ENCODE measurements at places on chromosomes 13 and 19.

DNA sequence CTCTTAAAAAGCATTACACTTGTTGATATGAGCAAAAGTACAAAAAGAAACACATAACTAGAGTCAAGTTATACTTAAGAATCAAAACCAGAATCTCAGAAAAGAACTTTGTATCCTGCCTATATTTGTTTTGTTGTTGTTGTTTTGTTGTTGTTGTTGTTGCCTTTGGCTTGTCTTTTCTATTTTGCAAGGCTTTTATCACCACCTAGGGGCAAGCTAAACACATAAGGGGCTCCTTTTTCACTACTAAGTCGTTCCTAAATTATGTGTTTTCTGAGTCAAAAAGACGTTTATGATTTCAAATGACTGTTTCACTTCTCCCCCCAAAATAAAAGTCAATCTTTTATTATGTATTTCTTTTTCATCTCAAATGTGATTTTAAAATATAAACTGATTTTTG is 250.2 kb downstream of the RBM26 start:
- DNase-seq = no peak

- no peak for DNase-seq
These were observed 41.0 kb downstream of the RFX2 start for GRCh38 chr19:6069268-6069791.

GRCh38 chr19:17564781-17565180 is 9.3 kb downstream of the COLGALT1 start:
- DNase-seq = no peak

GRCh38 chr13:40533072-40533471 is 133.4 kb downstream of the FOXO1 start:
- no peak for DNase-seq

- no peak for DNase-seq
These were observed 458.6 kb downstream of the DACH1 start for GRCh38 chr13:71408416-71408815.

DNA sequence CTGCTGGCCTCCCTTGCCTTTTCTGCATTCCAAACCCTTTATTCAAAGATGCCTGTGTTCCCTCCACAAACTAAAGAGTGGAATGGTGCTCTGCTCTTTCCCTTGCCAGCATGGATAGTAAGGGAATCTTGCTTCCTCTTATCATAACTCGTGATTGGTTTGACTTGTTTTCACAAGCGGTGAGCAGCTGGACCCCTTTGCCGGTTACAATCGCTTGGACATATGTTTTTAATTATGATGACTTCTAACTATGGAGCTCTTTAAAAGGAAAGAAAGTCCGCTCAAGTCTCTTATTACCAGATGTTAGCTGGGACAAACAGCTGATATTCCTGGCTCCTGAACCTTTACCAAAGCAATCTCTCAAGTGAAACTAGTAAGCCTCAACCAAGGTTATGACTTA is 1094.7 kb downstream of the UQCRFS1 start:
- DNase-seq = no peak

GRCh38 chr19:55368701-55369563 is 1.3 kb downstream of the IL11 start:
- no peak for DNase-seq

GRCh38 chr19:20776083-20777076 is at the start of gene ZNF66:
TSS of gene ZNF66 (plus strand) at chr19:20776304. CDS start at chr19:20776448, 144 bp downstream.
- peak; percentile 96 for DNase-seq

DNA sequence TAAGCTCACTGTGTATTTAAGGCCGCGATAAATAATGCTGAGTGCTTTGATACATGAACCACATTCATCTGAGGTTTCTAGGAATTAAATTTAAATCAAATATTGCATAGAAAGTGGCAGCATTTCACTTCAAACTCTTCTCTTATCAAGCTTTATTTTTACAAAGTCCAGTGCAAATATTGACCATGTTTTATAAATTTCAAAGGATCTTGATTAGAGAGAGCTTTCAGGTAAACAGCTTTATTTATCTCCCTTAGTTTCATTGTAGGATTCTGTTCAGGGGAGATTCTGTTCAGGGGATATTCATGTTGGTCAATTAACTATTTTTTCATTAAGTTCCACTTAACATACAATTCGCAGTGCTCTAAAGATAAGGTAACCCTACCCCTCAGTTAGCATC is 249.7 kb upstream of the IRS2 start:
- no peak for DNase-seq

- DNase-seq = no peak
These were observed 40.4 kb downstream of the EDNRB start for GRCh38 chr13:77878190-77878589.

DNA sequence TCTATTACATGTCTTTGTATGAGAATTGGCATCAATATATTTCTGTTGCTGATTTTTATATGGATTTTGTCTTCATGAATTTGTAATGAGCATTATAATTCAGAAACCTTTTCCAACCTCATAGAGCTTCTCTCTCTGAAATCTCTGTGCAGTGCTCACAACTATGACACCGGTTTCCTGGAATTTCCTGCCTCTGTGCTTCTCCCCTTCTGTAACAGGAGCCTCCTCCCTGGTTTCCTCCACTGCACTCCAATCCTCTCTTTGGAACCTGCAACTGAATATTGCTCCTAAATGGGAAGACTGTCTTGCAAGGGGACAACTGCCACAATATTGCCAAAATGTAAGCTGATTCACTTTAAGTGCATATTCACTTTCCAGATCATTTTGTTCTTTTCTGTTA is 1147.9 kb downstream of the UQCRFS1 start:
- no peak for DNase-seq

- DNase-seq = no peak
These were observed 26.6 kb upstream of the CDC16 start for GRCh38 chr13:114208134-114208533.

DNA sequence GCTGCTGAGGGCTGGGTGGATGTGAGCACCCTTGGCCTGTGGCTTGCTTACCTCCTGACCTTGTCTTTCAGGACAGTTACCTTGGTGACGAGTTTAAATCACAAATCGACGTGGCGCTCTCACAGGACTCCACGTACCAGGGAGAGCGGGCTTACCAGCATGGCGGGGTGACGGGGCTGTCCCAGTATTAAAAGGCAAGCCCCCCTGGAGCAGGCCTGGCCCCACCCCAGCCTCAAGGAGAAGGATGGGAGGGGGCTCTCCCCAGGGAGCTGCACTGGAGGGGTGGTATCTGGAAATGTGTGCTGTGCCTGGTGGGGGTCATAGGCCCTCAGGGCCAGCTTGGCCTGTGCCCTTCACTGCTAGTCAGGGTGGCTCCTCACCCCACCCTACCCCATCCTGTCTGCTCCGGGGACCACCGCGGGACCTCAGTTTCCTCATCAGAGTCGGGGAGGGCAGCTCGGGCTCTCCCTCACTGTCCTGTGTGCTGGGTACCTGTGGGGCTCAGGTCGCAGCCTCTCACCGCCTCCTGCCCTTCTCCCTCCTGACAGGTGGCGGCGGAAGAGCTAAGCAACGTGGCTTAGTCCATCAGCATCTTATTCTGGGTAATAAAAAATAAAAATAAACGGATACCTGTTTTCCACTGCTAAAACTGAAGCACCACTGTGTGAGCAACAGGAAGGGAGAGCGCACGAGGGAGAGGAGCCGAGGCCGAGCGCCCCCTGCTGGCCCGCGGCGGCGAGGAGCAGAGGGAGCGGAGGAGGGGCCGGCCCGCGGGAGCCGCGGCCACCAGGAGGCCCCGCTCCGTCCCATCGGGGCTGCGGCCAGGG is 29.8 kb downstream of the CERS1 start:
- DNase-seq = no peak

- no peak for DNase-seq
These were observed 16.1 kb downstream of the ZNF506 start for GRCh38 chr19:19805480-19805879.

DNA sequence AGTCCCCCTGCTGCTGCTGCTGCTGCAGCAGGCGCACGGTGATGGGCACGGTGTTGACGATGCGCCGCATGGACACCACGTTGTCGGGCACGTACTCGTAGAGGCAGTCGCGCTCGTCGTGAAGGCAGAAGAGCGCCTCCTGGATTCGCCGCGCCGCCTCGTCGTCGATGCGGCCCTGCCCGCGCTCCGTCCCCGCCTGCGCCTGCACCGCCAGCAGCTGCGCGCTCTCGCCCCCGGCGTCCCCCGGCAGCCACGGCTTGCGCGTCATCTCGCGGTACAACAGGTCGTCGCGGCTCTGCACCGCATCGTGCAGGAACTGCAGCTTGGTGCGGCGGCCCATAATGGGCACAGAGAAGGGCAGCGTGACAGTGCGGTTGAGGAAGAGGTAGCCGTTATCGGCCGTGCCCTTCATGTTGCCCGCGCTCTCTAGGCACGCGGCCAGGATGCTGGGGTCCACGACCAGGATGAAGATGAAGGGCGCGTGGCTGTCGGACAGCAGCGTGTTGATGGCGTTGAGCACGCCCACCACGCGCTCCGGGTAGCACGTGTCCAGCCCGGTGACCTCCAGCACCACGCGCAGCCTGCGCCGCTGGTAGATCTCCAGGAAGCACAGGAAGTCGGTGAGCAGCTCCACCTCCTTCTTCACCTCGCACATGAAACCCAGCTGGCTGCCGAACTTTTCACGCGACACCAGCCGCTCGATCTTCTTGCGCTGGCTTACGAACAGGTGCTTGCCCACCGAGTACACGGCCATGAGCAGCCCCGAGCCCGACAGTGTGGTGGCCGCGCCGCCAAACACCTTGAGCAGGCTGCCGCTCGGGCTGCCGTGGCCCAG is 8.1 kb downstream of the NKPD1 start:
- DNase-seq = no peak

DNA sequence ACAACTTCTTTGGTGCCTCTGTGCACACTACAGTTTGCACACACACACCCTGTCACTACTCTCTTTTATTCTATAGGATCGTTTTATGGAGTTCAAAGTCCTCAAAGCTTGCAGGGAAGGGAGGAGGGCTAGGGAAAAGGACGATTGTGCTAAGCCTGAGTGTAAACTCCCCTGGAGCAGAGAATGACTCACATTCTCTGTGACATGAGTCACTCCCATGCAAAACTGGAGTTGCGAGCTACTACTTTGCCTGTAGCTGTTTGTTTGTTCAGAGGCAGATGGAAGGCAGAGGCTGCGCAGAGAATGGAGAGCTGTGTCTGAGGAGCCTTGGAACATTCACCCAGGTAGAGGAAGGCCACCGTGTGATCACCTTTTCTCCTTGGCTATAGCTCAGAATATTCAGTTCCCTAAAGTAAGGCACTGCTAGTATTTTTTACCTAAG is 80.5 kb upstream of the MBNL2 start:
- no peak for DNase-seq

- no peak for DNase-seq
These were observed 68.1 kb upstream of the HTR2A start for GRCh38 chr13:46964789-46965527.

- DNase-seq = no peak
These were observed 82.5 kb upstream of the FGF14 start for GRCh38 chr13:102484329-102484728.

DNA sequence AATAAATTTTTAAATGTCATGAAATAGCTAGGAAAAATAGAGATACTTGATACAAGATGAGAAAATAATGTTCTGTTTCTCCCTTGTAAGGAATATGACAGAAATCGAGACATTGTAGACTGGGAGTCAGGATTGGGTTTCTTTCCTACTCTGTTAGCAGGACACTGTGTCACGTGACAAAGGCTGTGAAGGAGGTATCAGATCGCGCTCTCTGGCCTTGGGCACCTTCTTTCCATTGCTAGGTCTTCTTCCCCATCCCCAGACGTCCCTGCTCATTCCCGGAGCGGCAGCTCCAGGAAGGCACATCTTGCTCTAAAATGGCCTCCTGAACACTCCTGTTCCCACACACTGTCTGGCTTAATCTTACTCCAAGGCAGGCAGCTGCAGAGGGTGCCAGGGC is 133.4 kb downstream of the TM9SF2 start:
- no peak for DNase-seq

DNA sequence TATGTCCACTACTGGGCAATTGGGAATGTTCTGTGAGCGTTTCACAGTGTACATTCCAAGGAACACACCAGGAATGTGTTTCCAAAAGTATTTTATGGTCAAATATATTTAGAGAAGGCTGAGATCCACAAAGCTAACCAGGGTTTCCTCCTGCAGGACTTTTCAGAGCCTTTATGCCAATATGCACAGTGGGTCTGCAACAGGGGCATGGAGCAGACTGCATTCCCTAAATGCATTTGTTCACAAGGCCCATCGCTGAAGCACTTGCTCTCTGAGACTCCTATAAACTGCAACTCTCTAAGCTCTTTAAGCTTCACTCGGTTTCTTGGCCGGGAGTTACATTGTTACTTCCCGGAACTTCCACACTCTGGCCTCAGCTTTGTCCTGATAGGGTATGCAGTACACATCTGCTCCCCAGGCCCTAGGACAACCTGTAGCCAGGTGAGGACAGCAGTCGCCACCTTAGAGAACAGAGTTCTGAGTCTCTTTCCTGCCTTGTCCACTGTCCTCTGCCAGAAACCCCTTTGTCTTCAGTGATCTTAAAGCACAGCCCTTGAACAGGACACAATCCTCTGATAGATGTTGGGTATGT is 33.5 kb downstream of the FBN3 start:
- DNase-seq = no peak

- no peak for DNase-seq
These were observed 80.3 kb downstream of the ANKRD10 start for GRCh38 chr13:110834572-110834971.

- DNase-seq = peak; percentile 26
These were observed 122.6 kb upstream of the SLC10A2 start for GRCh38 chr13:103188713-103189326.

GRCh38 chr13:38758277-38758676 is 71.4 kb downstream of the FREM2 start:
- no peak for DNase-seq

- no peak for DNase-seq
These were observed 597.9 kb upstream of the PCDH9 start for GRCh38 chr13:67827992-67828391.

GRCh38 chr19:31436121-31436776 is 87.0 kb upstream of the TSHZ3 start:
- DNase-seq = no peak

DNA sequence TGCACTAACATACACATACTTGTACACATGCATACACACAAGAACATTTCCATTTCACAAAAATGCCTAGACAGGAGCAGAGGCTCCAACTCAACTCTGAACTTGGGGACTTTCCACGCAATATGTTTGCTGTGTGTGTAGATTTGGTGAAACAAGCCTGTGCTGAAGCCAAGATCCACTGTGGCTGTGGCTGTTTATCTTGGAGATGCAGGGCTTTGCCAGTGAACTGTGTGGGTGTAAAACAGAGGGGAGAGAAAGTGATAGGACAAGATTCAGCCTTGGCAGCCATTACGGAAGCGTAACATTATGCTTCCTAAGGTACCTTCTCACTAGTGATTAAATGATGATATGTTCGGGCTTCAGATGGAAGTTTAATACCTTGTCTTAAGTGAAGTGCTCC is 73.2 kb upstream of the MBNL2 start:
- DNase-seq = no peak

DNA sequence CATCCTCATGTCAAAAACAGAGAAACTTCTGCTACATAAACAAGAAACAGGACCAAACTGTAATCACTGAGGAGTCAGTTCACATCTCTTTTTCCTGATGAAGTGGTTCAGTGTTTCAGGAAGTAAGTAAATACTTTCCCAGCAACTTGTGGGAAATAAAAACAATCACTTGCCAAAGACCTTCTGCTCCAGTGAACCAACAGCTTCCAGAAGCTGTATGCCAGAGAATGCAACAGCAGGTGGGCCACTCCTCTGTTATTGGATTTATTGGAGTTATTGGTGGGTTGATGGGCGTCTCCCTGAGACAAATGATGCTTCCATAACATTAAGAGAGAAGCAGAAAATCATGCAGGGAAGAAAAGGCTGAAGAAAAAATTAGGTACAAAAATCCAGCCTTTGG is 9.9 kb downstream of the SLC6A16 start:
- DNase-seq = no peak

GRCh38 chr13:40527914-40528313 is 138.5 kb downstream of the FOXO1 start:
- DNase-seq = no peak

GRCh38 chr19:1481893-1482360 is 2.9 kb upstream of the C19orf25 start:
- no peak for DNase-seq

All from KG1 (cell line).